MG63 (cell line): ENCODE measurements at places on chromosomes 7 and 10. TPM values are rescaled to one million over a fixed set of nuclear protein-coding genes. Genes with fewer than 3 reads are reported as not detected.

ZNF273 gene
- 1.2 TPM in 2 replicates for total RNA-seq

GATA3 gene
- not detected in 2 replicates for total RNA-seq

SCIN gene
- total RNA-seq, result not detected in 2 replicates

AGR2 gene
- total RNA-seq, result not detected in 2 replicates

ODAD2 gene
- total RNA-seq, result 3.9 TPM in 2 replicates

GRCh38 chr7:26853788-26854393 lies 10.5 kb downstream of the SKAP2 start:
- DNase-seq, result no peak

DNA sequence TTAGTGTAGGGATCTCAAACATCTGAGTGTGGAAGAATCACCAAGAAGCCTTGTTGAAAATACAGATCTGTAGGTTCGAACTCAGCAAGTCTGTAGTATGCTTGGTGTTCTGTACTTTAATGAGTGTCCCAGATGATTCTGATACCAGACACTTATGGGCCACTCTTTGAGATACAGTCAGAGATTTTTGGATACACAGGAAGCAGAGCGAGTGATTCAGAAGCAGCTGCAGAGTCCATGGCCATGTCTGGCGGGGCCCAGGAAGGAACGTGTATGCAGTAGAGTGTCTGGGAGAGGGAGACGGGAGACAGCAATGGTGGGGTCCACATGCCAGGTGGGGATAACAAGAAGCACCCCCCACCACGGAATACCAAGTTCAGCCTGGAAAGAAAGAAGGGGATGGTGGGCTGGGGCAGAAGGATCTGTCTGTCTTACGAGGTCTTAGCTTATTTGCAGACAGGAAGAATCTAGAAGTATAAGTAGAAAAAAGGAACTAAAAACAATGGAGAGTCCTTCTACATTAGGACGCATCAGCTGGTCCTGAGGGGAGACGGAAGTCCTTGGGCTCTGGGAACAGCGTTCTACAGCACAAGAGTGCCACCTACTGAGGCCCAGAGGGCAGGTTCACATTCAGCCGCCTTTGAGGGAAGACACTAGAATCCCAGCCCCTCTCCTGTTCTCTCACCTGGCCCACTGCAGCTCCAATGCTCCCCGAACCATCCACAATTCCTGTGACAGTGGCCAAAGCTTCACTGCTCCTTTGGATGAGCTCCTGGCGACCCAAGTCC lies 55.4 kb downstream of the SLC37A3 start:
- no peak for DNase-seq

- no peak for DNase-seq
Measured at GRCh38 chr7:27750316-27750715, 10.4 kb downstream of the TAX1BP1 start.

FAM25G gene
- total RNA-seq, result not detected in 2 replicates

DNA sequence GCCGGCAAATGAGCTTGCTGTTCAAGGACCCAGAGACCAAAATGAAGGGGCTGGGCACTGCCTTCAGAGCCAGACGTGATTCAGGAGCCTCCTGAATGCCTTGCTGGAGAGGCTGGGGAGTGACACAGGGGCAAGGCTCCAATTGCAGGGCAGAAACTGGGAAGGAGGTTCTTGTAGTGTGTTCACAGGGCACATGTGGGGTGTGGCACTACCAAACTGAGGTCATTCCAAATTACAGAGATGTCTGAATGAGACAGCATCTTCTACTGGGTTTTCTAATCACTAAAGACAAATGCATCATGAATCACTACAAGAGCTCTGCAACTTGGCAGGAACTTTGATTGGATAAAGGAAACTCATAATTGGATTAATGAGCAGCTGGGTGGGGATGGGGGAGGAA lies 17.8 kb downstream of the CRTAC1 start:
- no peak for DNase-seq

DNA sequence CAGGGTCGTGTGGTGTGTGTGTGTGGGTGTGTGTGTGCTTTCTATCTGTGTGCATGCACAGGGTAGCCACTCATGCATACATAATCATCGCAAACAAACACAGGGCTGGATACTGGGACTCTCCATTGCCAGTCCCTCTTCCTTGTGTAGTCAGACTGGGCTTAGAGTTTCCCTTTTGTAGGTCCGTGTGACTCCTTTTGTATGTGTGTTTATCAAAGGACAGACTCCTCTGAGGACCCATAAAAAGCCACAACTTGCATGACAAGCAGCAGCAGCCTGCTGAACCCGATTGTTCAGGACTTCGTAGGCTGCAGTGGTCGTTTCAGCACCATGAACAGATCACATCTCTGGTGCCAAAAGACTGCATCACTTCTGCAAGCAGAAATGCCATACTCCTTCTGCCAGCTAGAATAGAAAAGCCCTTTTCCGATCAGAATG lies 895 bp downstream of the VSTM2A start:
- DNase-seq, result peak; percentile 10

DNA sequence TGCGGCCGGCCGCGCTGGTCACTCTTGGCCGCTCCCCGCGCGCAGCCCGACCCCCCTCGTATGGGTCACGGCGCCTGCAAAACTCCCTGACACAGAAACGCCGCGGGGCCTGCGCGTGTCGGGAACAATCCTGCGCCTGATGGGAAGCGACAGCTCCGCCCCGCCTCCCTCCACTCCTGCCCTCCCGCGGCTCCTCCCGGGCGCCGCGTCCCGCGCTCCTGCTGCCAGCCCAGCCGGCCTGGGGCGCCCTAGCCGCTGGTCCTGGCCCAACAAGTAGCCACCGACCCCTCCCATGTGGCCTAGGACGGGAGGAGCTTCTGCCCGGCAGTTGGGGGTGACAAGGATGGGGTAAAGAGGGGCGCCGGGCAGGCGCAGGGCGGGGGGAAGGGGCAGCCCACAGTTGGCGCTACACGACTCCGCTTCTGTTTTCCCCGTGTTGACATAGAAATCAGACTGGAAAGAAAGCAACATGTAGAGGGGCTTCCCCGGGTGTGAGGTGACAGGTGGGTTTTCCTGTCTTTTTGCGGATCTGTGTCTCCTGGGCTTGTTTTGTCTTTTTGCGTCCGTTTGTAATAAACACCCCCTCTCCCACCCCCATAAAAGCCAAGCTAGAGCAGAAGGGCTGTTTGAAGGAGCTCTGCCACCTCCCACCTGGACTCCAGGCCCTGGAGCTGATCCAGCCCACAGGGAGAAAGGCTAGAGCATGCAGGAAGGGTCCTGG lies 35.1 kb upstream of the PAX2 start:
- DNase-seq, result peak; percentile 20

DNA sequence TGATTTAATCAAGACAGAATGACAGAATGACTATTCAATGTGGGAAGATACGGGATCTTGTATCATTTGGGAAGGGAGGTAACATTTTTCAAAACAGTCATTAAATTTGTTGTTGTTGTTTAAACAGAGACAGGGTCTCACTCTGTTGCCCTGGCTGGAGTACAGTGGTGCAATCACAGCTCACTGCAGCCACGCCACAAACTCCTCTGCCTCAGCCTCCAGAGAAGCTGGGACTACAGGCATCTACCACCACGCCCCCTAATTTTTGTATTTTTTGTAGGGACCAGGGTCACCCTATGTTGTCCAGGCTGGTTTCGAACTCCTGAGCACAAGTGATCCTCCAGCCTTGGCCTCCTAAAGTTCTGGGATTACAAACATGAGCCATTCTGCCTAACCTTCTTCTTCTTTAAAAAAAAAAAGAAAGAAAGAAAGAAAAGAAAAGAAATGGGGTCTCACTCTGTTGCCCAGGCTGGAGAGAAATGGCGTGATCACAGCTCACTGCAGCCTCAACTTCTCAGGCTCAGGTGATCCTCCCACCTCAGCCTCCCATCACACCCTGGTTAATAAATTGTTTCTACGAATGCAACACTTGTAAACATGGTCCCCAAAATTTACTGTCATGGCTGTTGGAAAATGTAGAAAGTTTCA lies 24.3 kb downstream of the YWHAG start:
- no peak for DNase-seq

DNA sequence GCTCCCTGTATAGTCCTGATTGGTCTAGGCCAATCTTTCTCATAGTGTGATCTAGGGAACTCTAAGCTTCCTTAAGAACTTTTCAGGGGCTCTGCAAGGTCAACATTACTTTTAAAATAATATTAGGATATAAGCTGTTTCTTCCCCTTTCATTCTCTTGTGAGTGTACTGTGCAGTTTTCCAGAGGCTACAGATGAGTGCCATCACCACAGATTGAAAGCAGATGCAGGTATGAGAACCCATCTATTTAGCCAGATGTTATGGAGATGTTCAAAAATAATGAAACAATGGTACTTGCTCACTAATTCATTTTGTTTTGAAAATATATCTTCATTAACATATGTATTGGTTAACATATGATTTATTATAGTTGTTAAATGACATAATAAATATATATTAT lies 169.2 kb upstream of the SEMA3A start:
- DNase-seq, result no peak

DNA sequence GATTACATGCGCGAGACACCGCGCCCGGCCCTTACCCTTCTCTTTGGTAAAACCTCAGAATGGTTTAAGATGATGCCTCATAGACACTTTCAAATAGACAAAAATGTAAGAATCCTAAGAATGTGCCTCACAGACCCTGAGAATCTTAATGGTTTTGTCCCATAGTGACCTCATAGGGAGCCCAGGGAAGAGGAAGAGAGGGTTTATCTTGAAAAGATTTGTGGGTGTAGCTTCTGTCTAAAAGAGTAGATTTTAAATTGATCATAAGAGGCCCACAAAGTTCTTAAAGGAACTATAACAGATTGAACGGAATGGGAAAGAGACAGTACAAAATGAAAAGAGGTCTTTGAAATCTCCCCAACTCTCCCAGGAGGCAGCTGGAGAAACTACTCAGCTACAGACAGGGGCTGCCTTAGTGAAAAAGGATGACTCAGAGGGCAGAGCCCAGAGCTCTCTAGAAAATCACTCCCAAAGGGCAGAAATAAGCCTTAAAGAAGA lies 220.6 kb downstream of the ADRA2A start:
- peak; percentile 39 for DNase-seq

TLL2 gene
- total RNA-seq, result not detected in 2 replicates

GRCh38 chr10:5299950-5300349 lies 64.8 kb upstream of the UCN3 start:
- DNase-seq, result no peak

UNCX gene
- not detected in 2 replicates for total RNA-seq

- DNase-seq, result peak; percentile 62
Measured at GRCh38 chr10:72337039-72337629, 17.6 kb downstream of the DNAJB12 start.

GRCh38 chr7:29593459-29593858 lies 29.8 kb downstream of the PRR15 start:
- DNase-seq, result no peak

GATAD1 gene
- total RNA-seq, result 5.2 and 6.0 TPM in 2 replicates

GRCh38 chr7:138527746-138528223 lies 67.7 kb downstream of the TRIM24 start:
- DNase-seq, result no peak

- DNase-seq, result no peak
Measured at GRCh38 chr10:74036474-74036873, 38.6 kb downstream of the VCL start.

GRCh38 chr7:87426160-87426559 lies 49.3 kb downstream of the ABCB4 start:
- no peak for DNase-seq

- DNase-seq, result no peak
Measured at GRCh38 chr7:123131556-123131955, 68.2 kb downstream of the SLC13A1 start.

- no peak for DNase-seq
Measured at GRCh38 chr7:41786944-41787343, 84.1 kb upstream of the INHBA start.

ATRNL1 gene
- total RNA-seq, result 0.79 and 1.7 TPM in 2 replicates

DNA sequence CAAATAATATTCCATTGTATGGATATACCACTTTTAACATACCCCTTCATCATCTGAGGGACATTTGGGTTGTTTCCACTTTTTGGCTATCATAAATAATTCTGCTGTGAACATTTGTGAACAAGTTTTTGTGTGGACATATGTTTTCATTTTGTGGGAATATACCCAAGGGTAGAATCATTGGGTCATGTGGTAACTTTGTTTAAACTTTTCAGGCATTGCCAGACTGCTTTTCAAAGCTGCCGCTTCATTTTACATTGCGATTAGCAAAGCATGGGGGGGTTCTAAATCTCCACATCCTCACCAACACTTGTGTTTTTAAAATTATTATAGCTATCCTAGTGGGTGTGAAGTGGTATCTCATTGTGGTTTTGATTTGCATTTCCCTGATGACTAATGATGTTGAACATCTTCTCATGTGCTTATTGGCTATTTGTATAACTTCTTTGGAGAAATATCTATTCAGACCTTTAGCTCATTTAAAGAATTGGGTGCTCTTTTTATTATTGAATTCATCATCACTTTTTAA lies 8.4 kb upstream of the HHEX start:
- no peak for DNase-seq

- peak; percentile 53 for DNase-seq
Measured at GRCh38 chr7:101162551-101163278, 2.7 kb downstream of the VGF start.

GRCh38 chr7:142787034-142787768 lies 16.4 kb downstream of the PRSS2 start:
- DNase-seq, result no peak
